ENCODE measurements at places on chromosomes 4 and X. TPM values are rescaled to one million over a fixed set of nuclear protein-coding genes. Genes with fewer than 3 reads are reported as not detected.

Gene VCX2
- not detected for total RNA-seq

Gene GC
- not detected for total RNA-seq

Gene GSTCD
- total RNA-seq: 12.2 TPM

Gene CXCL1
- total RNA-seq: 3.1 TPM

Data from gastroesophageal sphincter (tissue), 4 donors.